ENCODE measurements at places on chromosomes 1 and 21.

GRCh38 chr1:164753521-164754077, 194.6 kb downstream of the PBX1 start:
- DNase-seq, result no peak

DNA sequence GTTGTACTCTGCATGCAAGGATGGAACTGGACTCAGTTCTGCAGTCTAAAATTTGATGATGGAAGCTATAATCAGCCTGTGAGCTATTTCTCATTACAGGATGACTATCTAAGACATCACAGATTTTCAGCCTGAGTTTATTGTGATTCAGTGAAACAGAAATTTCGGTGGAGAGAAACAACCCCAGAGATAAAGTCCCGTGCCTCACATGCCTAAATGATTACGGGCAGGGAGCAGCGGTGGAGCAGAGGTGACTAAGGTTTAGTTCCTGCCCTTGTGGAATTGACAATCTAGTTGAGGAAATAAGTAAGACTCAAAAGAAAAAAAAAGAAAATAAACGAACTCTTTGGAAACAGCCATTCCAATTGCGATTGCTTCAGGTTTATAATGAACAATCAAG, 96.9 kb downstream of the GRIK3 start:
- no peak for DNase-seq

DNA sequence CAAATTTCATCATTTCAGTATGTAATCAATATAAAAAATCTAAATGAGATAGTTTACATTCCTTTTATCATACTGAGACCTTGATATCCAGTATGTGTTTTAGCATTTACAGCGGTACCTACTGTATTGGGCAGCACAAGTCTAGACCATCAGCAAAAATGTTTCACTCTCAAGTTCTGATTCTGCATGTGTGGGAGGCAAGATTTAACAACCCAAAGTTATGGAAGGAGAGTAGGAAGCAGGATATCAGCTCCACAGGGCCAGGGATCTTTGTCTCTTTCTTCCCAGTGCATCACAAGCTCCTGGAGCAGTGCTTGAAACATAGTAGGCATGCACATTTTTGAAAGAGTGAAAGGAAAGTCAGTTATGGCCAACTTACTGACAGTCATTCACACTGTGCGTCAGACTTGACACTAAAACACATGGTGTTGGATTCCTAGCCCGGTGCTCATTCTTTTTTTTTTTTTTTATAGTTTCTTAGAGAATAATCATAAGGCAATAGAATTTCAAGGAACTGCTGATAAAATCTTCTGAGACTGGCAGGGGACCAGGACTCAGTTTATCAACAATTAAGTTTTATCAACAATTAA, 6.1 kb downstream of the TENT5C start:
- DNase-seq, result peak; percentile 37

GRCh38 chr1:29299446-29299845, 63.1 kb downstream of the PTPRU start:
- DNase-seq, result no peak

DNA sequence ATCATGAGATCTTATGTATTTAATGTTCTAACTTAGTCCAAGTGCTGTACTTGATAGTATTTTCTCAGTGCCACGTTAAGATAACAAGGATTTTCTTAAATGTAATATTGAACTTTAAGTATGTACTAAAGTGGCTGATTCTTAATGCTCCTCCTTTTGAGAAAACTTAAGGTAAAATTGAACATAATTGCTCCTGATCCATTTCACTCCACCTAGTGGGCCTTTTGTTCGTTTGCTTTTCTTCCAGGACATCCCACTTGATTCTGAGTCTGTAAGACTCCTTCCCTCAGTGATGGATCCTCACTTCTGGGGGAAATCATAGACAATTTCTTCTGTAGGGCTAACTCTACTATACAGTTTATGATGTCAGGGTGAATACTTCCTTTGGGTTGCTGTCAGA, 173.1 kb downstream of the LMO4 start:
- DNase-seq, result no peak

DNA sequence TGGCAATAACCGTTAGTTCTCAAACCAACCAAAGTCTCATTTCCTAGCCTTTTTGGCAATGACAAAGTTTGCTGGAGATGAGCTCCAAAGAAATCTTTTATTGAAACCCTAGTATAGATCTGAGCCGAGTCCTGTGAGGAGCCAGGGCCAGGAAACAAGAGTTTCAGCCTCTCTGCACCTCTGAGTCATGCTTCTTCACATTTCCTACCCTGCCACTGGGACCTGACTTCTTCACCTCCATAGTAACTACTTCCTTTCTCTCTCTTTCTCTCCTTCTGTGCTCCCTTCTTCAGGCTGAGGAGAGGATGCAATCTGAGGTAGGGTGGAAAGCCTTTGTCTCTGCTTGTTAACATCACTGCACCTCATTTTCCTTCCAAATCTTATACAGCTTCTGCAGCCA, 38.7 kb upstream of the IPO9 start:
- peak; percentile 69 for DNase-seq

DNA sequence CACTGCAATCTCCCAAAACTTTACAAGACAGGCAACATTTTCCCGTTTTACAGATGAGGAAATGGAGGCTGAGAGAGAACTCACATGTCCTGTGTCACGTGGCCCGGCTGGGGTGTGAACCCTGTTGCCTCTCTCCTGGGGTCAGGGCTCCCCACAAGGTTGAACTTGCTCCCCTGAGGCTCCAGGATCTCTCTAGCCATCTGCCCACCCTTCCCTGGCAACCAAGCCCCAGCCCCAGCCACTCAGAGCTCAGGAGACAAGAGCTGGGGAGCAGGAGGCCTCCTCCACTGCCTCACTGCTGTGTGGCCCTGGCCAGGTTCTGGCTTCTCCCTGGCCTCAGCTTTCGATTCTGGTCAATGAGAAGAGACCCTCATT, 11.8 kb downstream of the LAPTM5 start:
- DNase-seq, result no peak

DNA sequence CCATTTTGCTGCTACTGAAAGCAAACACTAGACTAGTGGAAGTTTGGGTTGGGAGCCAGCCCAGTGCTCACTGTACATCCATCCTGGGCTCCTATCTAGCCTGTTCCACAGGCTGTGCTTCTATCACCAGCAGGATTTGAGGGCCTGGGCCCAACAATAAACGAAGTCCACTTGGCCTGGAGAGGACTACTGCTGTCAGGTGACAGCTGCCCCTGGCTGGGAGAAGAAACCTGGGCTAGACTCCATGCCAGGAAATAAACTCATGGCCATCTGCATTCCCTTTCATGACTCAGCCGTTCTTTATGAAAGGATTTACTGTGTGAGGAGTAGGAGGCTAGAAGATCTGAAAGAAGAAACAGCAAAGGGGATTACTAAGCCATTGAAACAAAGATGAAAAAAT, 35.5 kb downstream of the COLGALT2 start:
- peak; percentile 87 for DNase-seq

DNA sequence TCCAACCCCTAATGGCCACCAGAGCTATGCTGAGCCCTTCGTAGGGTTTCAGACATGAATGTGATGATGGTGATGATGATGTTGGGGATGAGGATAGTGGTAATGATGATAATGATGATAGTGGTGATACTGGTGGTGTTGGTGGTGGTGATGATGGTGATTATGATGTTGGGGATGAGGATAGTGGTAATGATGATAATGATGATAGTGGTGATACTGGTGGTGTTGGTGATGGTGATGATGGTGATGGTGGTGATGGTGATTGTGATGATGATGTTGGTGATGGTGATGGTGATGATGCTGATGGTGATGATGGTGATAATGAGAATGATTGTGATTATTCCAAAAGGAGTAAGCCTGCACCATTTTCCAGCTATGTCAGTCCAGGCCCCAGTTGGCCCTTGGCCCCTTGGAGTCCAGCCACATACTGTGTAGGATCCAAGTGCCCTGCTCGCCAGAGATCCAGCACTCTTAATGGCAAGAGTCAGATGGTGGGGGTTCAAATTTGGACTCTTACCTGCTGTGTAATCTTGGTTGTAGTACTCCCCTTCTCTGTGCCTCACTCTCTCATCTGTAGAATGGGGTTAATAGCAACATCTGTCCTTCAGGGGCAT, 28.3 kb downstream of the AJAP1 start:
- DNase-seq, result no peak

DNA sequence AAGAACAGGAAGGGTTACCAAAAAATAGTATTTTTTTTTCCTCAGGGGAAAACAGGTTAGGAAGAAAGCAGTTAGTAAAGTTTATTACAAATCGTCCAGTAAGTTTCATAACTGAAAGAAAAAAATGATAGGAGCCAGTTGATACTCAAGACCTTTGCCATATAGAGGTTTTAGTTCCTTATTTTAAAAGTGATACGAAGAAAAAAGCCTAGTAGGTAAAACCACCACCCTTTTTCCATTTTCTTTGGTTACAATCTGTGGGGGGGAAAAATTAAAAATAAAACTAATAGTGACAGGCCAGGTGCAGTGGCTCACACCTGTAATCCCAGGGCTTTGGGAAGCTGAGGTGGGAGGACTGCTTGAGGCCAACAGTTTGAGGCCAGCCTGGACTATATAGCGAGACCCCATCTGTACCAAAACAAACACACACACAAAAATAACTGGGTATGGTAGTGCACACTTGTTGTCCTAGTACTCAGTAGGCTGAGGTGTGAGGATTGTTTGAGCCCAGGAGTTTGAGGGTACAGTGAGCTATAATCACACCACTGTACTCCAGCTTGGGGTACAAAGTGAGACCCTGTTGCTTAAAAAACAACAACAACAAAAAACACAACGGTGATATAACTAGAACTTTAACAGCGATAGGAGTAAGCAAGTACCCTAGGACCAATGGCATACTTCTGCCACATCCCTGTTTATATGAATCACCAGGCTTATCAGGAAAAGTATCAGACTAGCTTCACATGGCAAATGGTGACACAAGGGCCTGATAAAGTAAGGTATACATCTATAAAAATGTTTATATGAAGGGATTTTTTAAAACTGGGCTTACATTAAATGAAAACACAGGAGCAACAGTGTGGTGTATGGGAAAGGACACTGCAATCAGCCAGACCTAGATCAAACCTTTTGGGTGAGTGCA, 5.4 kb downstream of the TMEM59 start:
- no peak for DNase-seq

DNA sequence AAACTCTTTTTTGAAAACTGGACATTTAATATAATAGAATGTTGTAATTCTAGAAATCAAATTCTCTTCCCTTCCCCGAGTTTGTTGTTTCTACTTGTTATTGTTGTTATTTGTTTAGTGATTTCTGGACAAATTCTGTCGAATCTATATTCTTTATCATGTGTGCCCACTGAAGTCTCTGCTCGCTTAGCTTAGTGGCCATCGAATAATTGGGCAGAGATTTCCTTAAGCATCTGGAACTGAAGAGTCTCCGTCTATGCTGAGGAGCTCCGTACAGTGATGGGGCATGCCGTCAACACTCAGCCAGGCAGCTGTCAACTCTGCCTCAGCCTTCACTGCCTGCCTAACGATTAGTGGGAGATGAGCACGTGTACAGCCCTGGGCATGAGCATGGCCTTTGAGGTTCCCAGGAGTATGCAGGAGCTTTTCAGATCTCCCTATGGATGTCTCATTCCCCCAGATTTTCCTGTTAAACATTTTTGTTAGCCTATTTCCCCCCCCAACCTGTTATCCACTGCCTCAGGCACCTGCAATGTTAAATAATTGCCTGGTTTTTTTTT, 66.8 kb downstream of the SLX9 start:
- no peak for DNase-seq

- DNase-seq, result no peak
Measured at GRCh38 chr1:35852241-35852640, 30.8 kb upstream of the AGO1 start.

DNA sequence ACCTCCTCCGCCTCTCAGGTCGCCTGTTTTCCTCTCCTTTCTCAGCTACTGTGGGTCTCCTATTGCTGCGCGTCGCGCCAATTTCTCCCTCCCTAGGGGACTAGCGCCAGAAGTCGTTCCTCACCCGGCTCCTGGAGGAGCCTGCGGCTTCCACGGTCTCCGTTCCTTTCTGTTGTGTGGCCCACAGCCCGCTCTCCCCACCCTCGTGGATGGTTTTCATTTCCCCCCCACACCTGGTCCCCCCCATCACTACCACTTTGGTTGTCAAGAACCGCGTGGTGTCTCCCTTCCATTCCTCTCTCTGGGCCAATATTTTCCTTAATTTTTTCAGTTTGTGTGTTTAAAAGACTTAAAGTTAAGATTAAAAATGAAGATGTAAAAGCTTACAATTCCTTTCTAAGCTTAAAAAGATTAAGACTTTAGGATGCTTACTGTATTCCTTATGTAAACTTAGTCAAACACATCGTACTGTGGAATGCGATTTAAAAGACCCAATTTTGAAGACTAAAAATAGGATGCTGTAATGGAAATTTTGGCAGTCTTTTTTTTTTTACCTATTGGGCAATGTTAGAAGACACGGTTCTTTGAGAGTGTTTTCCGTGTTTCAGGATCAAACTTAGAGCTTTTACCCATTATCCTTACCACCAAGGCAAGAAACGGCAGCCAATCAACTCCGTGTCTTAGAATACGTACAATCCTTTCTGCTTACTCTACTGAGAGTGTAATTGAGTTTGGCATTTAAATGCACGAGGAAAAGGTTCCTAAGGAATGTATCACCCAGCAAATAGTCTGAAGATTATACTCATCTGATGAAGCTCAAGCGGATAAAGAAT, 773 bp downstream of the CNST start:
- peak; percentile 91 for DNase-seq

DNA sequence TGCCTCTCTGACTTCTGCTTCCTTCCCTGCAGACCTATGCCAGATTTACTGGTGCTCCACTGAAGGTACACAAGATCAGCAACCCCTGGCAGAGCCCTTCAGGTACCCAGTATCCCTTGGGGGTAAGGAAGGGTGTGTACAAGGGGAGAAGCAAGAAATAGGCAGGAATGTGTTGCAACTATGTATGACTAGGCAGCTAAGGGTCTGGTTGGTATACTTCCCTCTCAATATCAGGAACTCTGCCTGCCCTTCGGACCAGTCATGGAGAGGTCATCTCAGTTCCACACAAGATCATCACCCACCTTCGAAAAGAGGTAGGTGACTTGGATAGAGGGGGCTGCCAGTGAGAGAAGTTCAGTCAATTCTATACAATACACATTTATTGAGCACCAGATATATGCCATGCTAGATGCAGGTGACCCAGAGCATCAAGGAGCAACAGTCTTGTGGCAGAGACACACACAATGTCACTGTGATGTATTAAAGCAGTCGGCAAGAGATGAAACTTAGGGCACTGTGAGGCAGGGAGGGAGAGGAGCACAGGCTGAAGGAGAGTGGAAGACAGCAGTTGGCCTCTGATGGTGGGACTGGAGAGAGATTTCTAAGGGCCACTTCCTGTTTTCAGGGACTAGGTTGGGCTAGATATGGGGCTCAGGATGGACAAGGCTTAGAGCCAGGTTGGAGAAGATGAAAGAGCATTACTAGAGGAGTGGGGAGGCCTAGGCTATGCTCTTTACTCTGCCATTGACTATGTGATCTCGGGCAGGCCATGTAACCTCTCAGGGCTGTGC, 2.0 kb downstream of the MTX1 start:
- DNase-seq, result no peak

GRCh38 chr1:21884456-21885235, 52.5 kb downstream of the HSPG2 start:
- DNase-seq, result no peak

GRCh38 chr1:74847715-74848114, 114.8 kb downstream of the TYW3 start:
- DNase-seq, result no peak

All from EL (cell line).